Cortex of kidney (tissue), 1 donor: ENCODE measurements at places on chromosomes 5 and 9.

DNA sequence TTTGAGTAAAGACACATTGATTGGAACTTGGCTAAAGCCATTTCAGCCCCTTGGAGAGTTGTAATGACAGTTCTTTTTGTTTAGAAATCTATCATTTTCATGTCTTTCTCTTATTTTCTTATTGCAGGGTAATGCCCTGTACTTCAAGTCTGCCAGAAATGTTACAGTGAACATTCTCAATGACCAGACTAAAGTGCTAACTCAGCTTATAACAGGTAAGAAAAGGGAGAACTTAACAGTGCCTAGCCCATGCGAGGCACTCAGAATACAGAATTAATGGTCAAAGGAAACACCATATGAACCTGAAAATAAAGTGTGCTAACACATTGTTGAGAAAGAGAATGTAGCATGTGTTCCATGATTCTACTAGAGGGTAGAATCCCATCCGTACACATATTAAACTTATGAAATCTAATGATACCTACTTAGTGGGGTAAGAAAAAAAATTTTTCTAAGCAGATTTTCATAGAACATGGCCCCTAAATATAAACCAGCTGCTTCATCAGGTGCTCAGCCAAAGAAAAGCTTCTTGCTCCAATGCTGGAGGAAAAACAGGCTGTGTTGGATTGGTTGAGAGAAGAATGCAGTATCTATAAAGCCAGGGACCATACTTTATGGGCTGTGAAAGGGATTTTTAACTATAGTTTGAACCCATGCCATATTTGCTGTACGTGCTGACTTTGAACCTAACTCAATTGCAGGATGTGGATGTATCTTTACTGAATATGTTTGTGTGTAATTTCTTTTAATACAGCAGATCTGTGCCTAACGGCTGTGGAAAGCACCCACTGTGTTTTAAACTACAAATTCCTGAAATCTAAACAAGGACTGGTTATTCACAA, 260.8 kb upstream of the PPP1R2B start:
- no peak for DNase-seq

GRCh38 chr5:78612227-78613150, 36.1 kb downstream of the LHFPL2 start:
- DNase-seq, result no peak

GRCh38 chr9:14887149-14887548, 23.1 kb downstream of the FREM1 start:
- no peak for DNase-seq

GRCh38 chr5:106127341-106127781, 1543.4 kb downstream of the EFNA5 start:
- no peak for DNase-seq

DNA sequence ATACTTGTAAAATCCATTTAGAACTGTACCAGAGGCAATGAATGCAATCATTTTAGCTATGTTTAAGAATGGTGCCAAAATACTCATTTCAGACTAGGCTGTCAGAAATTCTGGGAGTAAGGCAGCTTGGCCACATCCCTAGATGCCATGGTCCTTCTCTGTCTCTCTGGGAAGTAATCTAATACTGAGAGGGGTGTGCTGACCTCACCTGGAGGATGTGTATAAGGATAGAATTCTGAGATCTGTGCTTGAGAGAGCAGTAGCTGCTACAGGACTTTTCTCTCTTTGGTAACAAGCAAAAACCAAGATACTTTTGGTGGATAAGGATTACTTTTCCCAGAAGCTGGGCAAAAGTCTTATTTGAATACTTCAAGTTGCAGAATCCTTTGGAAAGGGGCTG, 68.1 kb upstream of the MRPS30 start:
- no peak for DNase-seq

GRCh38 chr5:33281431-33281843, 159.3 kb upstream of the TARS1 start:
- DNase-seq, result no peak

DNA sequence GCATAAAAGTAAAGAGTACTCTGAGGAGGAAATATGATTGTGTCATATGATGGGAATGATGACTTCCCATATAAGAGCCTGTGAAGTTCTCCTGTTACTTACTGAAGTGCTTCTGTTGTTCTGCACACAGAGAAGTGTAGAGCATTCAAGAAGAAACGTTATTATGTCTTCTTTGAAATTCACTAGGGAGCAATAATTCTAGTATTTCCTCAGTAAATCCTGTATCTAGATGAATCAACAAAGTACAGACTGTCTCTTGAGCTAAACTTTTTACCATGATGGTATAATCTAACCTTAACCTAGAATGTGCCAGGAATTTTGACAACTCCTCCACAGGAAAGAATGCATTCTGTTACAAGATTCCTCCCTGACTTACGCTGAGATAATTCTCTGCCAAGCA, 18.9 kb upstream of the GHR start:
- no peak for DNase-seq

- no peak for DNase-seq
These were observed 3.4 kb downstream of the SSNA1 start for GRCh38 chr9:137191691-137192447.

DNA sequence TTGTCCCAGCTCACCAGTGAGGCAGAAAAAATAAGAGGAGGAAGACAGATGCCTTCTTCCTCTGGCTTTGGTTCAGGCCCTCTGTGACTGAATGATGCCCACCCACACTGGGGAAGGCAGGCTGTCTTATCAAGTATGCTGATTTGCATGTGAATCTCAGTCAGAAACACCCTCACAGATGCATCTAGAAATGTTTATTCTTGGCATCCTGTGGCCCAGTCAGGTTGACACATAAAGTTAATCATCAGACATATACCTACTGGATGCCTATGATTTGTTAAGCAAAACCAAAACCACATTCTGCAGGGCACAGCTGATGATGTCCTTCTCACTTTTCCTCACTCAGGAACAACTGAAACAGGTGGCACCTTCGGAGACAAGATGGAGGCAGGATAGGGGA, 243.4 kb upstream of the KCNN2 start:
- no peak for DNase-seq

- DNase-seq, result no peak
These were observed 299.2 kb upstream of the NMUR2 start for GRCh38 chr5:152704286-152704685.

GRCh38 chr9:109862452-109862851, 82.5 kb downstream of the PALM2AKAP2 start:
- no peak for DNase-seq

DNA sequence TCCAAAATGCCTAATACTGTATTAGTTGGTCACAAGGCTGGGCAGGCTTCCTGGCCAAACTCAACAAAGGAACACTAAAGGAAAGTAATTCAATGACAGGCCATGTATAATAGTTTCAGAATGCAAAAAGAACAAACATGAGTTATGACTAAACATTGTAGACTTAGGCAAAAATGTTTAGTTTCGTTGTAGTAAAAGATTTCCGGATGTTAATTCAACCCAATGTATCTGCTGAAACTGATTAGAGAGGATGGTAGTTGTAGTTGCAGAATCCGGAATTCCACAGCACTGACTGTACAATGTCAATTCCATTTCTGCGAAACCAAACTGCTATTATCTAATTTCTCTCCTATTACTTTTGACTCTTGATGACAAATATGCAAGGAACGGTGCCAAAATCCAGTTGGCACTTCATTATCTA, 117.9 kb upstream of the FST start:
- no peak for DNase-seq

DNA sequence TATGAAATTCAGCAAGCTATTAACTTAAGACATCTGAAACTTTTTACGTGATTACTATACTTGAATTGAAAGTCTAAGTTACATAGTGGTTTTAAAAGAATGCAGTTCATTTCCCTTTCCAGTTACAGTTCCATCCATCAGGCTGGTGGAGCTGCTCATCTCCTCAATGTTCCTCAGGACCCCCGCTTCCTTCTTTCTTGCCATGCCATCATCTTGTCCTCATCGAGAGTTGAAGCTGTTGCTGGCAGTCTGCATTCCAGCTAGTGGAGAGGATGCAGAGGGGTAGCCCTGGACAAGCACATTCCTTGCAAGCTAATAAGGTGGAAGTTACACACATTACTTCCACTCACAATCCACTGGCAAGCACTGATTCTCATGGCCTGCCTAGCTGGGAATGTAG, 8.8 kb upstream of the RNF183 start:
- no peak for DNase-seq

DNA sequence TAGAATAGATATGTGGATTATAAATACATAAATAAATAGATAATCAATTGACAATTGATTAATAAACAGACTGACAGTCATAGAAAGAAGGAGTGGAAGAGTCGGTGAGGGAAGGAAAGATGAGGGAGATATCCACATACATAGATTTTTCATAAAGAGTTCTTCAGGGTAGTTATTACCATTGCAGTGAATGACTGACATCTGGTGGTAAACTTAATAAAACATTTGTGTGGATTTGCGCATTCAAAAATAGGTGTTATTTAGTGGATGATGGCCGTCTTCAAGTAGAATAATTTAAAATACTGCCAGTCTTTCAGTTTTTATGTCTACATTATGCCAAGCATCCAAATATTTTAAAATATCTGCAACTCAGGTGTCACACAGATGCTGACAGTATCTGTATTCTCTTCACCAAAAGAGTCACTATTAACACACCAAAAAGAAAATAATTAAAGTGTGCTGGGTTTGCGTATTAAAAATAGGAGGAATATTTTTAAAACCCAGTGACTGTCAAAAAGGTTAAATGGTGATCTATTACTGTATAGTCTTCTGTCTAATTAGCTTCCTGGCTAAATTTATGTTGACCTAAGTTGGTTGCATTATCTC, 78.8 kb downstream of the GIN1 start:
- DNase-seq, result no peak

GRCh38 chr9:14399756-14400657, 86.1 kb upstream of the NFIB start:
- no peak for DNase-seq

- no peak for DNase-seq
These were observed 426.7 kb downstream of the ZSWIM6 start for GRCh38 chr5:61758711-61759110.

DNA sequence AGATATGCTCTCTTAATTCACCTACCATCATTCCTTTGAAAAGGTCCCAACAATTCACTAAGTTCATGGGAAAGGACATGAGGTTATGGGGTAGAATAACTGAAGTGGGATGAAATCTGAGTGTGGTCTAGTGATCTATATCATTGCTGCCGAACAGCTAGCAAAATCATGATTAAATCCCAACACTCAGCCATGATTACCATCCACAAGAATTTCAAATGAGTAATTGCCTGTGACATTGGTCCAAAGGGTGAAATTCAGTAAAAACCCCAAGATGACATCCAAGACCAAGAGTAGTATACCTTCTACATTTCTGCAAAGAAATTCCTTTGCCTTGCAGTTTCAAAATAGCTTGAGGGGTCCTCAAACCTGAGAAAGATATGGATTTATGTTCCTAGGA, 225.6 kb downstream of the SPOCK1 start:
- no peak for DNase-seq

GRCh38 chr5:173090639-173091038, 34.5 kb downstream of the CREBRF start:
- no peak for DNase-seq

- DNase-seq, result no peak
These were observed 50.7 kb upstream of the FUBP3 start for GRCh38 chr9:130528674-130529073.
